ENCODE measurements at places on chromosomes 3 and 15. TPM values are rescaled to one million over a fixed set of nuclear protein-coding genes. Genes with fewer than 3 reads are reported as not detected.

RPP25 gene
- total RNA-seq: 17.1 TPM

DNA sequence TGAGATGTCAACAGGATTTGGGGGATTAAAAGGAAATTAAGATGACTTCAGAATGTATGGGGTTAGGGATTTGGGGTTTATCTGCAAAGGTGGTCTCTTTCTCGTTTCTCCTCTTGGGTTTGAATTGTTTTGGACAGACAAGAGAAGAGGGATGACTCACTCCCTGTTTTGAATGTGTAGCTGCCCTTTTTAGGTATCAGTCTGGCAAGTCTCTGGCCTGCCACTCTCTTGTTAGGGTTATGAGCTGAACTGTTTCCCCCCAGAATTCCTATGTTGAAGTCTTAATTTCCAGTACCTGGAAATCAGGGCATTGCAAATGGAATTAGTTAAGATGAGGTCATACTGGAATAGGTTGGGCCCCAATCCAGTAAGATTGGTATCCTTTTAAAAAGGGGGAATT, 291.7 kb downstream of the MEX3B start:
- no peak overlapping the region for H3K27ac ChIP-seq
- peaks cover 8% of the 10 kb centered on the region for H3K4me1 ChIP-seq
- DNase-seq: no peak
- H3K36me3 ChIP-seq: no peaks in the 10 kb centered on the region

NME9 gene
- total RNA-seq: 0.48 TPM

DLL4 gene
- 5.0 TPM for total RNA-seq

DNA sequence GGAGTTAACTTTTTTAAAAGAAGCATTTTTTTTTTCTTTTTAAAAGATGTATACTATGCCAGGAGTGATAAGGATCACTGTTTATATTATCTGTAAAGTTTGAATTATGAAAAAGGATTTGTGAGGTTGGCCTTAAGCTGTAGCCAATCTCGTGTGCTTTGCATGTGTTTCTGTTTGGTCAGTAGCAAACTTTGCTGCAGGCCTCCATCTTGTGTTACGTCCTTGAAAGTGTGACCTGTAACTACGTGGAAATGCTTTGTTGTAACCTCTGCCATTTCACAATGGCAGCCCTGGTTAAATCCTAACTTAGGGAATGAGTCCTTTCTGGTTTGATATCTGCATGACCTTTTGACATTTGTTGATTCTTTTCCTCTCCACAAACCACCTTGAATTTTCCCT, 1345.6 kb downstream of the NSUN3 start:
- H3K4me1 ChIP-seq: no peaks in the 10 kb centered on the region
- no peak for DNase-seq
- no peak overlapping the region for H3K27ac ChIP-seq
- no peaks in the 10 kb centered on the region for H3K36me3 ChIP-seq

- DNase-seq: no peak
- H3K27ac ChIP-seq: no peak overlapping the region
- H3K4me1 ChIP-seq: no peaks in the 10 kb centered on the region
- H3K36me3 ChIP-seq: no peaks in the 10 kb centered on the region
- H3K4me3 ChIP-seq: no peak overlapping the region
- H3K27me3 ChIP-seq: no peaks in the 10 kb centered on the region
Observed at GRCh38 chr15:38267421-38268022, 14.9 kb downstream of the SPRED1 start.

TRIM71 gene
- total RNA-seq: under 0.01 TPM

GRCh38 chr3:171286580-171287249, 173.5 kb downstream of the TNIK start:
- no peak overlapping the region for H3K27ac ChIP-seq
- no peaks in the 10 kb centered on the region for H3K4me1 ChIP-seq
- H3K36me3 ChIP-seq: no peaks in the 10 kb centered on the region
- no peak for DNase-seq

DNA sequence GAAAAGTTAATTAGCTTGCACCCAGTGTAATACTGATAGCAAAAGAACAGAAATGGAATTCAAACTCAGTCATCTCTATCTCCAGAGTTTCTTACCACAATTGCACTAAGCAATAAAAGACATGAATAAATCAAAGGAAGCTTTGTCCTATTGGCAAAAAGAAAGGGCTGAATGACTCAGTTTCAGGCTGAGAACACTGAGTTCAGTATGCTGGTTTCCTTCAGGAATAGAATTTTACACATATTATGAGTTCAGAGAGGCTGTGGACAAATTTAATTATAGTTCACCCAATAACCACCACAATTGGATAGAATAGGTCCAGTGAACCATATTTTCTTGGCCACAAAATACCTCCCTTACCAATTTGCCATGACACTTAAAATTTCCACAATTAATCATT, 249.7 kb downstream of the KCNMB2 start:
- no peak overlapping the region for H3K4me3 ChIP-seq
- no peaks in the 10 kb centered on the region for H3K4me1 ChIP-seq
- H3K27me3 ChIP-seq: no peaks in the 10 kb centered on the region
- H3K36me3 ChIP-seq: no peaks in the 10 kb centered on the region

CLCN2 gene
- 4.2 TPM for total RNA-seq

DNA sequence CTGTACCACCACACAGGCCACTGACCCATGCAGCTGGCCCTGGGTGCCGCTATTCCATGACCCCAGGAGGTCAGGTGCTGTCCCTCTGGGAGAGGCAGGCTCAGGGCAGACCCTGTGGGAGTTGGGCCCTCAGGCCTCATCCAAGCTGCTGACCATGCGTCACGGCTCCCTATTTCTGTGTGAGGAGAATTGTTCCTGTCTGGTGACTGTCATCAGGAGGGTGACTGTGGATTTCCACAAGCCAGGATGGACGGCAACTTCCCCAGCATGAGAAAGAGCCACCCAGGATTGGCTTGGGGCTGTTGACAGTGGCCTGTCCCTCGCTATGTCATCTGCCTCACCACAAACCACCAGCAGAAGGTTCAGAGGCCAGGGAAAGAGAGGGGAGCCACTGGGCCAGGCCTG, 41.4 kb downstream of the ZDHHC19 start:
- H3K4me3 ChIP-seq: no peak overlapping the region
- H3K36me3 ChIP-seq: no peaks in the 10 kb centered on the region
- no peaks in the 10 kb centered on the region for H3K4me1 ChIP-seq
- H3K27me3 ChIP-seq: no peaks in the 10 kb centered on the region
- no peak for DNase-seq
- no peak overlapping the region for H3K27ac ChIP-seq

GRCh38 chr3:174873832-174874657, 14.9 kb downstream of the NAALADL2 start:
- no peaks in the 10 kb centered on the region for H3K27me3 ChIP-seq
- no peaks in the 10 kb centered on the region for H3K36me3 ChIP-seq
- H3K27ac ChIP-seq: no peak overlapping the region
- H3K4me1 ChIP-seq: no peaks in the 10 kb centered on the region

DNA sequence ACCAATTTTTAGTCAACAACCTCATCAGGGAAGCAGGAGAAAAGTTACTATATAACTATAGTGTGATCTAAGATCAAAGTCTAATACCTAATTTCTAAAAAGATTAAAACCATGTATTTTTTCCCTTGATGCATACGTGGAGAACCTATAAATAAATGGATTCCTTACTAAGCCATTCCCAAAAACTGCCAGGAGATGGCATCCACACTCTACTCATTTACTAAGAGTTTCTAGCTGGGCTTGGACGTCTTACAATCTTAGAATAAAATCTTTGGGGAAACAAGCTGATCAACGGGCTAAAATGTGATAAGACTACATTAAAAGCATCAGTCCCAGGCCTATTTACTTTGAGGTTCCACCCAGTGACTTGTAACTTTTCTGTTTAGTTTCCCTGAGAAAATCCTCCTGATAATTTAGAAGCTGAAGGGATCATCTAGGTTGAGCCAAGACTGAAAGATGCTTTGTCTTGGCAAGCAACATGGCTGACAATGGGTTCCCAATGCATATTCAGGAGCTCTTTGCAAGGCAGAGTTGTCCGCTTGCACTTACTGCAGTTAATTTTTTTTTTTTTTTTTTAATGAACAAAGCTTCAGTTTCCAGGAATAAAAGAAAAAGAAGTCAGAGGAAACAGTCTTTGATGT, 85.5 kb upstream of the FGF12 start:
- no peaks in the 10 kb centered on the region for H3K27me3 ChIP-seq
- H3K36me3 ChIP-seq: no peaks in the 10 kb centered on the region
- no peak for DNase-seq
- no peak overlapping the region for H3K4me3 ChIP-seq

GRCh38 chr3:39122813-39123212, 15.3 kb downstream of the TTC21A start:
- DNase-seq: no peak
- peaks cover 5% of the 10 kb centered on the region for H3K4me1 ChIP-seq
- no peaks in the 10 kb centered on the region for H3K36me3 ChIP-seq
- no peak overlapping the region for H3K4me3 ChIP-seq
- no peaks in the 10 kb centered on the region for H3K27me3 ChIP-seq
- H3K27ac ChIP-seq: no peak overlapping the region

GRCh38 chr3:16825617-16826204, 59.0 kb upstream of the PLCL2 start:
- peak overlapping the region; percentile 66 for H3K27ac ChIP-seq
- no peaks in the 10 kb centered on the region for H3K36me3 ChIP-seq
- no peaks in the 10 kb centered on the region for H3K4me1 ChIP-seq
- no peak for DNase-seq

DNA sequence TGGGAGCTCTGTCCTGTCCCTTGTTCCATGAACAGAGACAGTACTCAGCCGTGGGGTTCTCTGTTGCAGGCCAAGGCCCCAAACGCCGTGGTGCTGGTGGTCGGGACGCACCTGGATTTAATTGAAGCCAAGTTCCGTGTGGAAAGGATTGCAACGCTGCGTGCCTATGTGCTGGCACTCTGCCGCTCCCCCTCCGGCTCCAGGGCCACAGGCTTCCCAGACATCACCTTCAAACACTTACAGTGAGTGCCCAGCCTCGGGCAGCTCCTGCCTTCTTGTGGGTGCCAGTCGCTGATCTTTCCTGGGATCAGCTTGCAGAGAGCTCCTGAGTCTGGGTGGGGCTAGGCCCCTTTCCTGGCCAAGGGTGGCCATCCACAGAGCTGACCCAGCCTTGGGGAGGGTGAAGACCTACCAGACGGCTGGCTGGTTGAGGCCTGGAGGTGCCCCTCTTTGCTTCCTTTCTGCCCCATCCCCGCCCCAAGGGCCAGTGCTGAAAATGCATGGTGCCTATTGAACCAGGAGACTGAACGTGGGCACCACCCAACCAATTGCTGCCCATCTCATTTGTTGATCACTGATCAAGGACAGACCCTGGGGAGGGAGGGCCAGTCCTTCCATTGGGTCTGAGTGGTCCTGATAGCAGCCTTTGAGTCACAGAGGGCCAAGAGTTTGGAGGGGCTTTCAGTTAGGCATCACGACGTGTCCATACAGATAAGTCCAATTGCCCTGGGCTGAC, 106.9 kb downstream of the LRRK1 start:
- no peak for DNase-seq
- H3K36me3 ChIP-seq: no peaks in the 10 kb centered on the region
- no peaks in the 10 kb centered on the region for H3K27me3 ChIP-seq
- H3K4me3 ChIP-seq: no peak overlapping the region

ANKUB1 gene
- not detected for total RNA-seq

DNA sequence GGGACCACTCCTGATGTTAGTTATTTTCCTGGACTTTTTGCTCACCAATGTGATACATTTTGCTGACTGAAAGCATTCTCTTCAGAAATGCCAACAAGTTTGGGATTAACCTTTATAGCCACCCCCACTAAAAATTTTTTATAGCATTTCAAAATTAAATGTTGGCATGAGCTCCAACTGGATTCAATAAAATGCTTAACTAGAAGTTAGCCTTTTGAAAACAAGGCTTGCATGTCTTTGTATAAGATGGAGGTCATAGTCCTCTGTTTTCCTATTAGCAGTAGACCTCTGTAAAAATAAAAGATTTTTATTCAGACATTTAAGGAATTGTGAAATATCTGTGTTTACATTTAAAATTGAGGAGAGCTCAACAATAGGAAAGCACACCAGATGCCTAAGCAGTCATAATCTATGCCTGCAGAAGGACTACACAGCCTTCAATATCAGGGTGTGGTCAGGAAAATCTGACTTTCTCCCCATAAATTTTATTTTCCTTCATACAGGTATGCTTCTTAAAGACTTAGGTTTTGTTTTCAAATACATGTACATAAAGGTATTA, 87.2 kb downstream of the DNAJC13 start:
- no peak overlapping the region for H3K27ac ChIP-seq
- H3K4me3 ChIP-seq: no peak overlapping the region
- DNase-seq: no peak
- no peaks in the 10 kb centered on the region for H3K4me1 ChIP-seq
- peaks cover 9% of the 10 kb centered on the region for H3K36me3 ChIP-seq
- no peaks in the 10 kb centered on the region for H3K27me3 ChIP-seq

DNA sequence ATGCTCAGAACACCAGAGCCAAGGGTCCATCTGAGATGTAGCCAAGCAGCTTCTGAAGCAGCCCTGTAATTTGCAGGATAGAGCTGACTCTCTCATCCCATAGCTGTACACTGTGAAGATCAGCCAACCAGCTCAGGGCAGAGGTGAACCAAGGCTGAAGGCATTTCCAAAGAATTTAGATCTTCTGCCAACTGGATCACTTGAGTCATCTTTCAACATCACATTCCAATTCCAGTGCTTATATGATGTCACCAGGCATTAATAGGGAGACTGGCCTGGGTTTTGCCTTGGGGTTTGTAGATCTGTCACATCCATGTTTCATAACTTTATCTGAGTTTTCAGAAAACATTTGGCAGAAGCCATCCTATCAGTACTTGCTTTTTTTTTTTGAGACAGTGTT, 98.2 kb downstream of the NR2F2 start:
- no peak for DNase-seq
- H3K27me3 ChIP-seq: peaks cover 11% of the 10 kb centered on the region
- no peak overlapping the region for H3K27ac ChIP-seq
- no peaks in the 10 kb centered on the region for H3K36me3 ChIP-seq
- no peak overlapping the region for H3K4me3 ChIP-seq

COPS2 gene
- total RNA-seq: 59.3 TPM

GRCh38 chr3:195129072-195129643, 141.8 kb downstream of the XXYLT1 start:
- H3K27ac ChIP-seq: no peak overlapping the region
- H3K4me3 ChIP-seq: no peak overlapping the region
- H3K4me1 ChIP-seq: no peaks in the 10 kb centered on the region
- H3K36me3 ChIP-seq: no peaks in the 10 kb centered on the region

MELTF gene
- 10.2 TPM for total RNA-seq

ZNF620 gene
- 6.2 TPM for total RNA-seq

All from breast epithelium (tissue), 4 donors.